Stimulated activated CD4-positive, alpha-beta T cell treated with anti-CD3 and anti-CD28 coated beads, Interleukin-1b, Interleukin-23, amount 100 ng/mL, for 24 hours (primary cell): ENCODE measurements at places on chromosomes 1 and 21.

DNA sequence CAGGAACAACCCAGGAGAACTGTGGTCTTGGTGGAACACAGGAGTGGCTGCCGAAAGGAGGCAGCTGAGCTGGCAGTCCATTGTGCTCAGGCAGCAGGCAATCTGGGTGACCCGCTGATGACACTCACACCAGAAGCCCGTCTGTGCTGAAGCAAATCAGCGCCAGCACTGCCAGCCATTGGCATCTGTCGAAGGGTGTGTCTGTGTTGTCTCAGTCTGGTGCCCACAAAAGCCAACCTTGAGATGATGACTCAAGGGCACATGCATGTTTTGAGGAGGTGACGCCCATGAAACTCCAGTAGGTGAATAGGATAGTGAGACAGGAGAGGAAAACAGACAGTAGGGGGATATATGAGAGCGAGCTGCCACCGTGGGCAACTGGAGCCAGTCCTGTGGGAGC is 167.3 kb downstream of the KAZN start:
- no peak for DNase-seq

GRCh38 chr21:20662514-20662913 is 335.7 kb upstream of the NCAM2 start:
- DNase-seq = no peak

- no peak for DNase-seq
Measured at GRCh38 chr1:172477741-172478140, 33.9 kb upstream of the PIGC start.

DNA sequence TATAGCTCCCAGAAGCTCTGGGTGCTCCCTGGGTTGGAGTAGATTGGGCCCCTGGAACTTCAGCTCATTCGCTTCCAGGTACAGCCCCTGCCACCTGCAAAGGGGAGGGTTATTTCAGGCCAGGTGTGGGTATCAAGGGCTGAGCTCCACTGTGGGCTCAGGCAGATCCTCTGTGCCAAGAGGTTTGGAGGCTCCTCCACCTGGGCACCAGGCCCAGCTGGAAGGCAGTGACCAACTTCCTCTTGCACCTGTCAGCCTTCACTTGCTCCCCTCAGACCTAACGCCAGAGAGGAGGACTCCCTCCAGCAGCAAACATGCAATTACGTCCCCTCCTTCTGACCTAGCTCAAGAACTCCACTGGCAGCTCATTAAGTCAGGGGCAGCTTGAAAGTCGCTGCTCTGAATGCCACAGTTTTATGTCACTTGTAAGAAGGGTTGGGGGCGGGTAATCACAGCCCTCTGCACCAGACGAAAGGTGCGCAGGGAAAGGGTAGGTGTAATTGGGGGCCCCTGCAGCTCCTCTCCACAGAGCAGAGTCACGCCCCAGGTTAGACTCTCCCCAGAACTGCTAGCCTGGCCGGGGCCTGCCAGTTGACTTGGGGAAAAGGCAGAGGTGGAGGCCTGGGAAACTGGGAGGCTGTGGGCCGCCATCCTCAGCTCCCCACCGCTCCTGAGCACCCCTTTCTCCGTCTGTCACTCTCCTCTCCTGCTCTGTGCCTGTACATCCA is 125.0 kb upstream of the TMPRSS2 start:
- DNase-seq = no peak

DNA sequence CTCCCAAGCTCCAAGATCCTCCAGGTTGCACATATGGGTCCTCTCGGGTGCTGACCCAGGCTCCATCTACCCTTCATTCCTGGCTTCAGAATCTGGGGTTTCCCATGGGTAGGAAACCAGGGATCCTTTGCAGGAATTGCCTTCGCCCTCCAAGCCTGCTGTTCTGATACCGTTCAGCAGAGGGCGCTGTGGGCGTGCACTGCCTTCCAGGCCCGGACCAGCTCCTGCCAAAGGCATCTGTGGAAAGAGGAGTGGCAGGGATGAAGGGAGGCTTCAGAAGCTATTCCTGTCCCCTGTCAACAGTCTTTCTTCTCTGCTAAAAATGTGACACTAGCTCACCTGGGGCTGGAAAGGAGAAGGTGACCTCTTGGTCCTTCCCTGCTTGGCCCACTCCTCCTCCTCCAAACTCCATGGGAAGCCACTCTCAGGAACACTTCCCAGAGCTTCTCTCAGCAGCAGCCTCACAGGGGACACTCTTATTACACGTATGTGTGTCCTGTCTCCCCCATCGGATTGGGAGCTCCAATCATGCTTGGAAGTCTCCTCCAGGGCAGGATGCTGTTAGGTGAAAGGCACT is 71.2 kb downstream of the VWA5B1 start:
- no peak for DNase-seq

DNA sequence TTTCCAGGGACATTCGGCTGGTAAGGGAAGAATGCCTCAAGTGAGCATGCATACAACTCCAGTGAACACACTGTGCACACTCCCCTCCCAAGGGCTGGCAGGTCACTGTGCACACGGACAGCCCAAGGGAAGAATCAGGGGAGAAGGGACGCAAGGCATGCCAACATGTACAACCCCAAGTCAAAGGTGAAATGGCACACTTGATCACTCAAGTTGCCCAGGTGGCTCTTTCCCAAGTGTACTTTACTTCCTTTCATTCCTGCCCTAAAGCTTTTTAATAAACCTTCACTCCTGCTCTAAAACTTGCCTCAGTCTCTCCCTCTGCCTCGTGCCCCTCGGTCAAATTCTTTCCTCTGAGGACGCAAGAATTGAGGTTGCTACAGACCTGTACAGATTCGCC is 13.5 kb upstream of the SLC1A7 start:
- no peak for DNase-seq

DNA sequence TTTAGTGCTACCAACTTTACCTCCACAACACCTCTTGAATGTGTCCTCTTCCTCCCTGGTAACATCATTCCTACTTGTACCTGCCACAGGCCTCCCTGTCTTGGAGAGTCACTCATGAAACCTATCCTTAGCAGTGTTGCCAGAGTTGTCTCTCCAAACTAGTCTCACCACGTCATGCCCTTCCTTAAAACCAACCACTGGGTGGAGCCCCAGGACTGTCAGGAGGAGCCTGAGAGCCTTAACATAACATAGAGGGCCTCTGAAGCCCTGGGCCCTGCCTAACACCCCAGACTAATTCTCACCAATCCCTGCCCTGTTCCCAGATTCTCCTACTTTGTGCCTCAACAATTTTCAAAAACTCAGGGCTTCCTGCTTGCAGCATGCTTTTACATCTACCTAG is 65.3 kb downstream of the ZNF697 start:
- no peak for DNase-seq

DNA sequence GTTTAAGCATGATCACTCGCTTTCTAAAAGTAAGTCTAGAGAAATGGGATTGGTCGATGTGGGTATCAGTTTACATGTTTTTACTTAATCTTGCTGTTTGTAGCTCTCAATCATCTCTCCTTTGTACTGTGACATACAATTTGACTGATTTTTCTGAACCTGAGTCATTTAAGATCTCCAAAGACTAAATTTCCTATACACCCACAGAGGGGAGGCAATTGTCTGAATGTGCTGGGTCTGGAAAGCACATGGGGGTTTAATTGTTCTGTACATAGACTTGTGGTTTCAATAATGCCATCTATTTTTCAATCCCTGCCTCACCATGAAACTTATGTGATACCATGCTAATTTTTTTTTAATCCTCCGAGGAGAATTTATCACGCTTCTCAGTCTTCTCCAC is 65.8 kb downstream of the USP25 start:
- DNase-seq = no peak

- DNase-seq = no peak
Measured at GRCh38 chr21:15671188-15671587, 58.6 kb upstream of the USP25 start.

DNA sequence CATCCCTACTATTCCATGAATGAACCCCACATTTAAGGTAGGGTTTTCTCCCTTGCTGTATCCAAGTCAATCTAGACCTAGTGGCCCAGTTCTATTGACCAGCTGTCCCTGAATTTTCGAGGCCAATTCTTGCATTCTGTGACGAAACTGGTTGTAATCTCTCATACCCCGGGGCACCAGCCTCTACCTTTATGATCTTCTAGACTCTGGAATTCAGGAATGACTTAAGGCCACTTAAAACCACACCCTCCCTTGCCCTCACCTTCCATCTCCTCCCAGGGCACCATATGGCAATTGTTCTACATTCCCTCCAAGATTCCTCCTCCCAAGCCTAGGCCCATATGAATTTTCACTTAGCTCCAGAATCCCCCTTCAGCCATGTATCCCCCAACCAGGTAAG is 48.9 kb downstream of the RHOU start:
- no peak for DNase-seq

DNA sequence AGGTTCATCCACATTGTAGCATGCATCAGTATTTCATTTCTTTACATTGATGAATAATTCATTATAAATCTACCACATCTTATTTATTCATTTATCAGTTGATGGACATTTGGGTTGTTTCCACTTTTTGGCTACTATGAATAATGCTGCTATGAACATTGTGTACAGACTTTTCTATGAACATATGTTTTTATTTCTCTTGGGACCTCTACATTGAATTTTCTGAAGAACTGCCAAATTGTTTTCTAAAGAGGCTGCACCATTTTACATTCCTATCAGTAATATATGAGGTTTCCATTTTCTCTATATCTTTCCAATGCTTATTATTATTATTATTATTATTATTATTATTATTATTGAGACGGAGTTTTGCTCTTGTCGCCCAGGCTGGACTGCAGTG is 81.3 kb upstream of the SELENON start:
- no peak for DNase-seq
